NCI-H510A treated with DMSO at 0.1 percent for 48 hours (cell line): ENCODE measurements at places on chromosomes 5 and 9.
A peak's percentile ranks its signal among the peaks of the same experiment; 100 is the strongest.

DNA sequence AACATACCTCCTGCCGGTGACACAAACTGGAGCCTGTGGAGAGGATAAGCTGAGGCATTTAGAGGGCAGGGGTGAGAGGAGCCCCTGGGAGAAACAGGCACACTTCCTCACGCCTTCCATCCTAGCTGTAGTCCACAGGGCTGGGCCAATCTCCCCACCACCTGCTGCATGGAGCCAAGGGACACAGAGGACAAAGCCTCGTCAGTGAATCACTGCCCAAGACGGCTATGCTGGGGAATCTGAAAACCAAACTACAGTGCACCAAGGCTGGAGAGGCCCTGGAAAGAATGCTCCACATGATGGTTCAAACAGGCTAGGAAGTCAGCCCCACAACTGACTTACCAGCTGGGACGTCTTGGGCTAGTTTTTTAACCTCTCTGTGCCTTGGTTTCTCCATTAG lies 57.0 kb downstream of the SHB start:
- DNase-seq: no peak

DNA sequence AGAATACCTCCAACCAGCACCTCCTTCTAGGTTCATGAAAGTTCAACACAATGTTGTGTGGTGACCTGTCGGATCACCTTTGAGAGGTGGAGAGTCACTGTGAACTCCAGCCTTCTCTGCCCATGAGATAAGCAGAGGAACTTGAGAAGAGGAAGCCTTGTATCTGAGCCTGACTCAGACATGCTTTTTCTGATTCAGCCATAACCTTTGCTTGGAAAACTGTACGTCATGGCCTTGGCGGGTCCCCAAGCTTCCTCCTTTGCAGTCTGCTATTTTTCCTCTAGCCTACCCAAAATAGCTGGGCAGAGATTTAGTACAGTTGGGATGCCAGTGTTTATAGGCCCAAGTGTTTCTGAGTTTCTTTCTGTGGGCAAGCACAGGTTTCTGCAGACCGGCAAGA lies 274.7 kb downstream of the CETN3 start:
- no peak for DNase-seq

GRCh38 chr9:89367281-89367680 lies 49.0 kb downstream of the SECISBP2 start:
- DNase-seq: no peak

GRCh38 chr5:29414681-29415080 lies 1778.8 kb upstream of the CDH6 start:
- DNase-seq: no peak

DNA sequence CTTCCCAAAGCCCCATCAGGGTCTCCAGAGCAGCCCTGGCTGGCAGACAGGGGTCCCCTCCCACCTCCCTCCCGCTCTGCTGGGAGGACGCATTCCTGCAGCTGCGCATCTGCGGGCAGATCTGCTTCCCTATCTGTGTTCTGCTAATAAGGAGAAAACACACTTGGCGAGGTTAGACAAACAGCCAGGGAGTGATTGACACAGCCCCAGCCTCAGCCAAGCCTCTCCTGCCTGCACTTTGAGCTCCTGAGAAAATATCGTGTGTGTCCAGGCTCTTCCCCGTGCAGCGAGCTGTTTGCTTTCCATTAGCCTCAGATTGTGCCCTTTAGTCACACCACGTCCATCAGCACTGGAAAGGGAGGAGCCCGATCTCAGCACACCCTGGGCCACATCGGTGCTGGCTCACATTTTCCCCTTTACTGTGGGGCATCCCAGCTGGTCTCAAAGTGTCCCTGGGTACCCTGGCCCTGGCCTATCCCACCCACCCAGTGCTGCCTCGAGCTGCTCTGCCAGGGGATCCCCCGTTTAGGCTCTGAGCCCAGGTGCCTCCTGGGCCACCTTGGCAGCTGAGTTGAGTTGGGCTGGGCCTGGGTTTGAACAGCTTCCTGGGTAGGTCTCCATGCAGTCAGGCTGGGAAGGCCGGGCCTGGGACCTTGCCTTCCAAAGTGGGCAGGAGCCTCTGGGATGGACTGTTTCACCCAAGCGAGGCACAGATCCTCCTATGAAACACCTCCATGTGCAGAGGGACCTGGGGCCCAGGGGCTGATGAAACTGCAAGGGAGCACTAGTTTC lies 61.1 kb downstream of the BARX1 start:
- DNase-seq: peak; percentile 78

DNA sequence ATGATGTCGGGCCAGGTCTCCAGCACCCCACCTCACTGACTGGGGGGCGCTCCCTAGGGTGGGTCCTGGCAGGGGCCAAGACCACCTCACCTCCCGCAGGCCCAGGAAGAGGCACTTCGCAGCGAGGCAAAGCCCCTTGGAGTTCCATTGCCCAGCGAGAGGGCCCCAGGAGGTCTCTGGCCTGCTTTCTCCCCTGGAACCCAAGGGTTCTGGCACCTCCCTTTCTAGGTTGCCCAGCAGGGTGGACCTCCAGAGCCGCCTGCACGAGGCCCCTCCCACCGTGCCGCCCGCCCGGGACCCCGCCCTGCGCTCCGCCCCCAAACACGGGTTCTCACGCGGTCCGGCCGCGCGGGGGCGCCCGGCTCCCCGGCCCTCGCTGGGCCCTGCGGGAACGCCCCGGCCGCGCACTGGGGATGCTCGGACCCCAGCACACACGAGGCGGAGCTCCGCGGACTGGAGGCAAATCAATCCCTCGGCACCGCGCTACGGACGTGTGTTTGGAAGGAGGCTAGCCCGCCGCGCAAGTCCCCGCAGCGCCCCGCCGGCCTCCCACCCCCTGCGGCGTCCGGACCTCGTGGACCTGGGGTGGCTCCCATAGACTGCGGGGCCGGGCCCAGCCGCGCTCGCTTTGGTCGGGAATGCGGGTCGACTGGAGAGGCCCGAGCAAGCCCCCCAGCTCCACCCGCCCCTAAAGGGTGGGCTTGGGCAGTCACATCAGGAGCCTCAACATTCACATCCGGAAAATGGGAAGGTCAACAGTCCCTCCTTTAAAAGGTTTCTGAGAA lies 99.5 kb upstream of the LMX1B start:
- no peak for DNase-seq

- no peak for DNase-seq
Observed at GRCh38 chr5:157719245-157719644, 12.0 kb upstream of the THG1L start.
